ENCODE measurements at places on chromosomes 12 and 14. TPM values are rescaled to one million over a fixed set of nuclear protein-coding genes. Genes with fewer than 3 reads are reported as not detected.
A peak's percentile ranks its signal among the peaks of the same experiment; 100 is the strongest.

GRCh38 chr14:34983148-34983760 is 462 bp downstream of the SRP54 start:
- DNase-seq = no peak
- H3K4me1 ChIP-seq = peaks cover 12% of the 10 kb centered on the region
- H3K4me3 ChIP-seq = peak overlapping the region; percentile 98
- H3K27me3 ChIP-seq = no peaks in the 10 kb centered on the region

DNA sequence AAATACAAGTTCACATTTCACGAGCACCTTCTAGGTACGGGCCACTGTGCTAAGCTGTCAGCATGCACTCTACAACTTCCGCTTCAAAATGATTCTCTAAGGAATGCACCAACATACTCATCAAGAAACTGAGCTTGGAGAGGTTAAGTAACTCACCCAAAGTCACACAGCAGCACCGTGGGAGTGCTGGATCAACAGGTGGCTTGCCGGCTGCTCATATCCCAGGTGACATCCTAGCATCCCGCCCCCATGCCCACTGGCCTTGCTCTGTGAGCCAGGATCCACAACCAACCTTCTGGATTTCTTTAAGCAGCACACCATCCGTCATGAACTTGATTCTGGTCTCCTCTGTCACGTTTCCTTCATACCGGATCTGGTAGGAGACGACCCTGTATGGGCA is 16.7 kb downstream of the DHX37 start:
- H3K27ac ChIP-seq = no peak overlapping the region
- H3K4me3 ChIP-seq = no peak overlapping the region
- peaks cover 84% of the 10 kb centered on the region for H3K36me3 ChIP-seq
- DNase-seq = no peak
- no peaks in the 10 kb centered on the region for H3K4me1 ChIP-seq

DNA sequence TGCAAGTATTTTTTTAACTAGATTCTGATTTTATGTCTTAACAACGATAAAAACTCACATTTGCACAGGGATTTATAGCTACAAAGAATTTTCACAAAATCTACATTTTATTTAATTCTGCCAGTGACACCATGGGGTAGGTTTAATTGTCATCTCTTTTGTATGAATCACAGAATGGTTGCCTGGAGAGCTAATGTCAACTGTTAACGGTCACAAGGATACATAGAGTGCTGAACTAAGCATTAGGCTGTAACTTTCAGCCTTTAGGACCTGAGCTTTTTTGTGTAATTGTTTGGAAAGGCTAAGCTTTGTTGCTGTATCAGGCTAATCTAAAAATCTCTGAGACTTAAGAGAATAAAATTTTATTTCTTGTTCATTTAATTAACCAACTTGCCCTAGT is 465.3 kb upstream of the TBX3 start:
- no peak overlapping the region for H3K27ac ChIP-seq
- H3K27me3 ChIP-seq = no peaks in the 10 kb centered on the region
- DNase-seq = no peak

GRCh38 chr12:27631365-27631764 is 64.9 kb upstream of the REP15 start:
- H3K4me1 ChIP-seq = no peaks in the 10 kb centered on the region
- H3K36me3 ChIP-seq = no peaks in the 10 kb centered on the region
- no peak overlapping the region for H3K4me3 ChIP-seq

Gene ZNF740
- 40.4 TPM for polyA plus RNA-seq

Measured in spinal cord (tissue), 10 donors.